ENCODE measurements at places on chromosomes 1 and 21. TPM values are rescaled to one million over a fixed set of nuclear protein-coding genes. Genes with fewer than 3 reads are reported as not detected.

PRDM16 gene
- 0.44 TPM for total RNA-seq

PKLR gene
- 0.20 TPM for total RNA-seq

FOXO6 gene
- not detected for total RNA-seq

NTMT2 gene
- total RNA-seq, result not detected

GRCh38 chr1:119968068-119968492, 71.8 kb upstream of the ADAM30 start:
- peak; percentile 93 for ATAC-seq

DNA sequence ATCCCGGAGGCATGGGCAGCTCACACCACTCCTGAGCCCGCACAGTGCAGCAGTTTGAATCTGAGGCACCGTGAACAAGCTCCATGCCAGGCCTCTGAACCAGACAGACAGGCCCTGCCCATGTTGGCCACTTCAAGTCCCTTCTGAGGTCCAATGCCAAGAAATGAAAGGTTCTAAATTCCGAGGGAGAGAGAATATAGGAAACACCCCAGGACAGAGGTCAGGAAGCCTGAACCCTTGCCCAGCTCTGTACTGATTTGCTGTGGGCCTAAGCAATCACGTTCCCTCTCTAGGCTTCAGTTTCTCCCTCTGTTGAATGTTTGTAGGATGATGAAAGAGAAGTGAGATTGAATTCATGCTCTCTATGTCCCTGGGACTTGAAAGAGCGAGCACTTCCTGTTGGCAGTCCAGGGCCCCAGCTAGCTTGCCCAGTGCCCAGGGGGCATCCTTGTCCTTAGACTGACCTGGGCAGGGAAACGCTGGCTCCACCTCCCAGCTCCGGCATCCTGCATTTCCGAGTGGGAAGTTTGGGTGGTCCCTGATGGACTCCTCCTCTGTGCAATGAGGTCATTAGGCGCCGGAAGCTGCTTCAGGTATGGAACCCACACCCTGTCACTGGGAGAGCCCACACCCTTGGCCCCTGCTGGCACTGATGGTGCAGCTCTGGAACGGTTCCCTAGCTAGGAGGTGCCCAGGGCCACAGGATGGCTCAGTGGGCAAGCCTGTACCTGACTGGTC, 242.4 kb upstream of the TMEM51 start:
- peak; percentile 91 for ATAC-seq

DNA sequence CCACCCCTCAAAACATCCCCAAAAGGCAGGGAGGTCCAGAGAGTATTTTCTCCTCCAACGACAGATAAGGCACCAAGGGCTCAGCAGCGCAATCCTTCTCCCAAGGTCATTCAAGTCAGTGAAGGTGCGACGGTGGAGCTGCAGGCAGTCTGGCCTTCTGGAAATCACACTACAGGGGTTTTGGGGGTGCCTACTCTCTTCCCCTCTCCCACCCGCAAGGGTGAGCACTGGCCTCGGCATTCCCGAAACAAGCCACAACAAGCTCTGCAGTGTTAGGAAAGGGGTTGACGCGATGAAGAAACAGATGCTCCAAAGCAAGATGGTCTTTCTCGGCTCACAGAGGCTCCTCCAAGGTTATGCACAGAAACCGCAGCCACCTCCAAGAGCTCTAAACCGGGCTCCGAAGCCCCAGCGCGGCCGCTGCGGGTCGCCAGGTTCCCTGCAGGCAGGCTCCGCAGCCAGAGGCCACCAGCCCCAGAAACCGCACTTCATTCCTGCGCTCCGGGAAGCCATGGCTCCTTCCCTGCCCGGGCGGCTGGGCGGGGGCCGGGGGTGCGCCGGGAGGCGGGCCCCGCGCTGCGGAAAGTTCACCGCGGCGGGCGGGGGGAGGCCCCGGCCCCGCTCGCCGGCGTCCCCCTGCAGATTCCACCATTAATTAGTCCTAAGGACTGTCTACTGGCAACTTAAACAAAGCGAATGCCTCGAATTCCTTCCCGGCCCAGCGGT, 1.1 kb downstream of the LUZP1 start:
- ATAC-seq, result peak; percentile 30

- no peak for ATAC-seq
These were observed 45.7 kb downstream of the TDRD5 start for GRCh38 chr1:179637211-179637860.

GRCh38 chr1:157137408-157138219, 581 bp downstream of the ETV3 start:
- ATAC-seq, result peak; percentile 7

DNA sequence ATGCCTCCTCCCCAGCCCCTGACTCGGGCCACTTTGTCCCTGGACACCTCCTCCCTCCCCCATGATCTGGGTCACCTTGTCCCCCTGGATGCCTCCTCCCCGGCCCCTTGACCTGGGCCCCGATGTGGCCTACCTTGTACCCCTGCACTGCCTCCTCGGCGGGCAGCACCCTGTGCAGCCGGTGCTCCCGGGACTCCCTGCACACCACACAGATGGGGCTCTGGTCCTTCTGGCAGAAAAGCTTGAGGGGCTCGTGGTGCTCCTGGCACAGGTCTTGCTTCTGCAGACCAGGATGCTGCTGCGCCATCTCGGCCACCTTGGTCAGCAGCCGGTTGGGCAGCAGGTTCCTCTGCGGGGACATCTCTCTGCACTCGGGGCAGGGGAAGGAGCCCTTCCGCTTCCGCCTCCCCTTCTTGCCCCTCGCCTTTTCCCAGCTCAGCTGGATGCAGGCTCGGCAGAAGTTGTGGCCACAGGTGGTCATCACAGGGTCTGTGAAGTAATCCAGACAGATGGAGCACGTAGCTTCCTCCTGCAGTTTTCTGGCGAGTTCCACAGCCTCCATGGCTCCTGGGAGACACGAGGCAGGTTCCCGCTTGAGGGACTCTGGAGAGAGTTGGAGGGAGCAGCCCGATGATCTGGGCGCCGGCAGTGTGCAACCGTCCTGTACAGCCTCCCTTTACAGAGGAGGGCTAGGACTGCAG, 2.0 kb downstream of the TRIM17 start:
- ATAC-seq, result no peak

Measured in esophagus mucosa (tissue), 1 donor.